ENCODE measurements at places on chromosomes 3 and 15. TPM values are rescaled to one million over a fixed set of nuclear protein-coding genes. Genes with fewer than 3 reads are reported as not detected.

Gene ACTRT3
- not detected for total RNA-seq

Gene SMCO1
- not detected for total RNA-seq

Gene UNC13C
- total RNA-seq: not detected

Gene PCLAF
- total RNA-seq: 117 TPM

Gene MLF1
- 1.6 TPM for total RNA-seq

Gene EIF4A2
- 445 TPM for total RNA-seq

Gene STRIT1
- total RNA-seq: not detected

Gene CYP8B1
- total RNA-seq: not detected

Gene CRYGS
- total RNA-seq: 1.8 TPM

DNA sequence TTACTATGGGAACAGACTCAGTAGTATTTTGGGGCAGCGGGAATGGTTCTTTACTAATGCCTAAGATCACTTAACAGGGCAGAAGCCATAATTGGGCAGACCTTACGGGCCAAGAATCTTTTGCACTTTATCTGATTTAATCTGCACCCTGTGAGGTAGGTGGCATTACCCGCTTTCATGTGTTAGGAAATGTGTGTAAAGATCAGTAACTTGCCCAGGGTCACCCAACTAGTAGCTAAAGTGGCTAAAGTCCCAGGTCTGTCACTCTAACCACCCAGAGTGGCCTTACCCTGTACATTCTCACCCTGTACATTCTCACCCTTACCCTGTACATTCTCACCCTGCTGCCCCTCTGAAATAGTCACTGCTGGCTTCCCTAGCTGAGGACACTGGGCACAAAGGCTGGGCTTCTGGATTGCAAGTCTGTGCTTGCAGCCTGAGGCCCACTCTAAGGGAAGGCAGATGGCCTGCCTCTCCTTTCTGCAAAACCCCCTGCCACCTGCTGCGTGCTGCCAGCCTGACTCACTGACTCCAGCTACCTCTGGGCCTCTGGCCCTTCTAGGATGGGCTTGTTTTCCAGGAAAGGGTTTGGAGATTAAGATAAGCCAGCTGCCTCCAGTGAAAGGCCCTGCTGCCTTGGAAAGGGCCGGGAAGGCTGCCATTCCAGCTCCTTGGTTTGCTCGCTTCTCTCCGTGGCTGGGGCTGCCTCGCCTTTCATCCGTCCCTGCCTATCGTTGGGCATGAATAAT, 37.5 kb upstream of the MYZAP start:
- no peak overlapping the region for H3K4me3 ChIP-seq
- no peaks in the 10 kb centered on the region for H3K27me3 ChIP-seq
- DNase-seq: no peak
- no peaks in the 10 kb centered on the region for H3K4me1 ChIP-seq
- no peaks in the 10 kb centered on the region for H3K36me3 ChIP-seq

DNA sequence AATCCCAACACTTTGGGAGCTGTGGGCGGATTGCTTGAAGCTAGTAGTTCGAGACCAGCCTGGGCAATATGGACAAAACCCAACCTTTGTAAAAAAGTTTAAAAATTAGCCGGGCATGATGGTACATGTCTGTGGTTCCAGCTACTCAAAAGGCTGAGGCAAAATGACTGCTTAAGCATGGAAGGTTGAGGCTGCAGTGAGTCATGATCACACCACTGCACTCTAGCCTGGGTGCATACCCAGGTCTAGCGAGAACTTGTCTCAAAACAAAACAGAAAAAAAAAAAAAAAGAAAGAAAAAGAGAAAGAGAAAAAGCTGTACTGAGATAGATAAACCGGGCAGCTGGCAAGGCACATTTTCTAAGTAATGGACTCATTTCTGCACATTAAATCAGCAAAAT, 10.6 kb downstream of the ARPP19 start:
- DNase-seq: peak; percentile 82
- H3K36me3 ChIP-seq: peaks cover 15% of the 10 kb centered on the region
- H3K27ac ChIP-seq: peak overlapping the region; percentile 89
- peak overlapping the region; percentile 24 for H3K4me3 ChIP-seq
- H3K27me3 ChIP-seq: no peaks in the 10 kb centered on the region

GRCh38 chr3:136149667-136150066, 46.5 kb downstream of the MSL2 start:
- DNase-seq: no peak
- H3K27ac ChIP-seq: peak overlapping the region; percentile 78
- peaks cover 23% of the 10 kb centered on the region for H3K36me3 ChIP-seq

- H3K27ac ChIP-seq: peak overlapping the region; percentile 18
- no peaks in the 10 kb centered on the region for H3K36me3 ChIP-seq
- H3K4me1 ChIP-seq: peaks cover 41% of the 10 kb centered on the region
- no peak overlapping the region for H3K4me3 ChIP-seq
- no peaks in the 10 kb centered on the region for H3K27me3 ChIP-seq
These were observed 59.9 kb downstream of the CCNL1 start for GRCh38 chr3:157100096-157100477.

GRCh38 chr3:7315037-7315436, 454.1 kb downstream of the GRM7 start:
- no peak overlapping the region for H3K4me3 ChIP-seq
- no peaks in the 10 kb centered on the region for H3K4me1 ChIP-seq
- no peak overlapping the region for H3K27ac ChIP-seq
- peaks cover 3% of the 10 kb centered on the region for H3K27me3 ChIP-seq

DNA sequence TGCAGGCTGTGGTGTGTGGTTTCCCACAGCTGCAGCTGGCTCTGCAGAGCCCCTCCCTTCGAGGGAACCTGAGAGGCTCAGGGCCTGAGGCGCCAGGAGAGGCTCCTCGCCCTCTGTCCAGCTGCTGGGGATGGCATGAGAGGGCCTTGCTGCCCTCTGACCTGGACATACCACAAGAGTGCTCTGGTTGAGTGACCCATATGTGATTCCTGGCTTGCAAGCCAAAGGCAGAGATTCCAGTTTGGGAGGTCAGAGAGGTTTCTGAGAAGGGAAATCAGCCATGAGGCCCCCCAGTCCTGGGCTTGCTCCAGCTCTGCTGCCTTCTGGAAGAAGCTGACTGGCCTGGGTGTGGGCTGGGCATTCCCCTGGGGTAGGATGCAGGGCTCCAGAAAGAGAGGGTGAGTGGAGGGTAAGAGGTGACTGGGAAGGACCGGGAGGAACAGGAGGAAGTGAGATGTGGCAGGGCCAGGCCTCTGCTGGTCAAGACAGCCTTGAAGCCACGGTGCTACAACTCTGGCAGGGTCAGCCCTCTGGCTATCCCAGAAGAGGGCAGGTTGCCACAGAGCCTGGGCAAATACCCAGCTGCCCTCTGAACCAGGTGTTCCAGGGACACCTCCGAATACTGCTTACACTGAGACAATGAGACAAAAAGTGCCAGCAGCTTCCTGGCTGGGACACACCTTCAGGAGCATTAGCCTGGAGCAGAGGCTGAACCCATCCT, 16.0 kb upstream of the SRP14 start:
- H3K4me3 ChIP-seq: no peak overlapping the region
- H3K27ac ChIP-seq: peak overlapping the region; percentile 54
- H3K4me1 ChIP-seq: peaks cover 54% of the 10 kb centered on the region
- H3K27me3 ChIP-seq: no peaks in the 10 kb centered on the region
- peak; percentile 67 for DNase-seq

- peaks cover 83% of the 10 kb centered on the region for H3K4me1 ChIP-seq
- no peaks in the 10 kb centered on the region for H3K27me3 ChIP-seq
- H3K27ac ChIP-seq: peak overlapping the region; percentile 92
- peak overlapping the region; percentile 72 for H3K4me3 ChIP-seq
- peak; percentile 89 for DNase-seq
These were observed 45.7 kb downstream of the CHSY1 start for GRCh38 chr15:101206176-101206591.

DNA sequence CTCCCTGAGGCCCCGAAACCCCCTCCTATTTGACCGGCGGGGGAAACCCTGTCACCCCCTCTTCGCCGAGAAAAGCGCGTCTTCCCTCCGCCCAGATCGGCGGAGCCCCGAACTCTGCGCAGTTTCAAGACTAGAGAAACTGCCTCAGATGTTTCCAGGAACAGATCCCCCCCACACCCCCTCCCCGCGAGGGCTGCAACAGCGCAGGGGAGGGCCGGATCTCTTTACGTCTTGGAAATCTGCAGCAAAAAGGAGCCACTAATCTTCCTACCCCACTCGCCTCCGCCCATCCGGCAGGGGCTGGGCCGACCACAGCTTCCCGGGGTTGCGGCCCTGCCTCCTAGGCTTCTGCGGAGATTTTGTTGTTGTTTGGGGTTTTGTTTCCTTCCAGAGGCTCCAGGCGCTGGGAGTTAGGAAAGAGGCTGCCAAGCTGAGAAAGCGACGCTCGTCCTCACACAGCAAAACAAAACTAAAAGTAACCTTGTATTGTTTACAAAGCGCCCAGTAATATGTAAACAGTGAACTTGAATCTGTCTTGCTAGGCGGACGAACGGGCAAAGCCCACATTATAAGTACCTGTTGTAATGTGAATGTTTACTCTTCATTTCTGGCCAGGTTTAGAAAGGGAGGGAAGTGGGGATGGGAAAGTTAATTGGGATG, 2.2 kb downstream of the FOXB1 start:
- DNase-seq: peak; percentile 83
- H3K27ac ChIP-seq: peak overlapping the region; percentile 68
- no peaks in the 10 kb centered on the region for H3K36me3 ChIP-seq
- H3K27me3 ChIP-seq: peaks cover 87% of the 10 kb centered on the region

DNA sequence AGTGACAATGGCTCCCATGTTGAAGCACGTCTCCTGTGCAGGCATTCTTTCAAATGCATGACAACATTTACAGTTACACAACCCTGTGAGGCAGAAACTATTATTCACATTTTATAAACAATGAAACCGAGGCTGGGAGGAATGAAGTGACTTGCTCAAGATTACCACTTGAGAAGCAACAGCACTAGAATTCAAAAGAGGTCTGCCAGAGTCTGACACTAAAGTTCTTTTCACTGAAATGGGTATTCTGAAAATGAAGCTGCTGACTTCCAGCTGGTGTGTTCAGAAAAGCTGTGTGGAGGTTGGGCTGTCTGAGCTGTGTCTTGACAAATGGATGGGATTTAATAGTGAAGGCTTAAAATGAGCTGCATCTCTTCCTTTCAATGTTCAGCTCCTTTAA, 104.4 kb downstream of the THSD4 start:
- peaks cover 31% of the 10 kb centered on the region for H3K27me3 ChIP-seq
- H3K4me1 ChIP-seq: no peaks in the 10 kb centered on the region
- no peak for DNase-seq
- H3K4me3 ChIP-seq: no peak overlapping the region
- H3K36me3 ChIP-seq: no peaks in the 10 kb centered on the region
- no peak overlapping the region for H3K27ac ChIP-seq

DNA sequence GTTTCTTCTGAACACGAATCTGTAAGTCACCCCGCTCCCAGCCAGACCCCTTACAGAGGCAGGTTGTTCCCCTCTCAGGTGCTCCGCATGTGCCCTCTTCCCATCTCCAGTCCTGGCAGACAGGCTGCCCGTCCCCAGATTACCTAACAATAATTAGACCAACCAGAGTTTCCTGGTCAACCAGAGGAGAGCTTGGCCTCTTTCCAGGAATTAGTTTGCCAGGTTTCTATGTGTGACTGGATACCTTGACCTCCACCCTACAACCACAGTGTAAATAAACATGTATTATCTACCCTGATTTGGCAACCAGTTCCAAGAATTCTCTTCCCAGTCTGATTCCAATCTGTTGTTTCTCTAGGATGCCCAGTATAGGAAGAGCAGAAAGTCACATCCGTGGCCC, 178.0 kb upstream of the UMPS start:
- no peak overlapping the region for H3K4me3 ChIP-seq
- no peaks in the 10 kb centered on the region for H3K36me3 ChIP-seq
- H3K4me1 ChIP-seq: peaks cover 3% of the 10 kb centered on the region
- H3K27ac ChIP-seq: no peak overlapping the region

DNA sequence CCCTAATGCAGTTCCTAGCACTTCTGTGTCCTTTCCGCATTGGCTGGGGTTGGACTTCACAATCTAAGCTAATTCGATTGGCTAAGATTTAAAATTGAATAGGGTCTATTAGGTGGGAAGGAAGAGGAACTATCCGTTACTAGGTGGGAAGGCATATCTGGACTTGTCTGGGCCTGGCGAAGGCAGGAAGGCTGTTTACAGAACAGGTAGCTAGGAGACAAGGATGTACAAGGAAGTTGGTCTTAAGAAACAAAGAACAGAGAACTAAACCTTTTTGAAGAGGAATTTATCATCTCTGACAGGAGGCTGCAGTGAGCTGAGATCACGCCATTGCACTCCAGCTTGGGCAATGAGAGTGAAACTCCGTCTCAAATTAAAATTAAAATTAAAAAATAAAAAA, 17.3 kb upstream of the ATG7 start:
- peaks cover 3% of the 10 kb centered on the region for H3K27me3 ChIP-seq
- H3K4me1 ChIP-seq: peaks cover 17% of the 10 kb centered on the region
- no peaks in the 10 kb centered on the region for H3K36me3 ChIP-seq
- no peak overlapping the region for H3K4me3 ChIP-seq
- no peak overlapping the region for H3K27ac ChIP-seq
- DNase-seq: no peak

DNA sequence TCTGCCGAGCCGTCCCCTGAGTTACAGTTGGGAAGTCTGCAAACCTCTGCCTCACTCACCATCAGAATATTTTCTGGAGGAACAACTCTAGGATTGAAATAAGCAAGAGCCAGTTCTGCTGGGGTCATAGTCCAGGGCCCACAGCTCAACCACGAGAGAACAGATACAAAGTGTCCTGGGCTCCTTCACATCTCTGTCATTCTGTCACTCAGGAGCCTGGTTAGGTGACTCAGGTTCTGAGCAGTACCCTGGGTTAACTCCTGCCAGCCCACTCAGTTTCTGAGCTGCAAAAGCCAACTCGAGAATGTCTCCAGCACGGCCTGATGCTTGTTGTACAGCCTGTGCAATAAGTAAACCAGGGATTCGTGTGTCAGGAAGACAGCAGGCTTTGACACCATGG, 155.7 kb downstream of the SLCO3A1 start:
- no peaks in the 10 kb centered on the region for H3K27me3 ChIP-seq
- H3K4me3 ChIP-seq: no peak overlapping the region
- no peak overlapping the region for H3K27ac ChIP-seq
- no peaks in the 10 kb centered on the region for H3K36me3 ChIP-seq
- peak; percentile 7 for DNase-seq
- peaks cover 74% of the 10 kb centered on the region for H3K4me1 ChIP-seq

GRCh38 chr3:46098319-46098761, 71.1 kb upstream of the XCR1 start:
- peak; percentile 69 for DNase-seq
- H3K27ac ChIP-seq: peak overlapping the region; percentile 76
- no peak overlapping the region for H3K4me3 ChIP-seq

DNA sequence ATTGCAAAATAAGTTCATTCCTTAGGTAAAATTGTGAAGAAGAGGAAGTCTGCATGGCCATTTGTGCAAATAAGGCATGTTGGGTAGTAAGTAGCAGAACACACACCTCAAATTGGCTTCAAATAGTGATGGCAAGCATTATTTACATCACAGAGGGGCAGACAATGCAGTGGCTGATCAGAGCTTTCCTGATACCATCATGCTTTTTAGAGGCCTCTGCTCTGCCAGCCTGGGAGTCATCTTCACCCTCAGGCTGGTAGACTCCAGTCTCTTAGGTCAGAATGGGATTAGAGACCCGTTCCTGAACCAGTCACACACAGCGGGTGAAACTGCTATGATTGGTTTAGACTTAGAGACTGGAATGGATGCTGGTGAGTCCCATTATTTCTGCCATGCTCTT, 396.0 kb upstream of the MCTP2 start:
- no peaks in the 10 kb centered on the region for H3K4me1 ChIP-seq
- H3K4me3 ChIP-seq: no peak overlapping the region
- no peaks in the 10 kb centered on the region for H3K36me3 ChIP-seq
- DNase-seq: no peak
- no peak overlapping the region for H3K27ac ChIP-seq
- H3K27me3 ChIP-seq: peaks cover 5% of the 10 kb centered on the region

- peak; percentile 81 for DNase-seq
- no peaks in the 10 kb centered on the region for H3K27me3 ChIP-seq
- H3K36me3 ChIP-seq: peaks cover 15% of the 10 kb centered on the region
These were observed 16.7 kb upstream of the WNT7A start for GRCh38 chr3:13896473-13897154.

GRCh38 chr15:61682891-61683735, 377.1 kb downstream of the VPS13C start:
- no peak for DNase-seq
- no peak overlapping the region for H3K27ac ChIP-seq
- H3K4me3 ChIP-seq: no peak overlapping the region
- H3K27me3 ChIP-seq: peaks cover 11% of the 10 kb centered on the region
- no peaks in the 10 kb centered on the region for H3K36me3 ChIP-seq

Data from activated naive CD4-positive, alpha-beta T cell treated with anti-CD3 and anti-CD28 coated beads for 36 hours (primary cell).